ENCODE measurements at places on chromosomes 3 and 15.
A peak's percentile ranks its signal among the peaks of the same experiment; 100 is the strongest.

GRCh38 chr15:52336529-52336928, 40.9 kb upstream of the MYO5C start:
- DNase-seq, result no peak

GRCh38 chr3:56654460-56654859, 28.6 kb downstream of the TASOR start:
- DNase-seq, result no peak

DNA sequence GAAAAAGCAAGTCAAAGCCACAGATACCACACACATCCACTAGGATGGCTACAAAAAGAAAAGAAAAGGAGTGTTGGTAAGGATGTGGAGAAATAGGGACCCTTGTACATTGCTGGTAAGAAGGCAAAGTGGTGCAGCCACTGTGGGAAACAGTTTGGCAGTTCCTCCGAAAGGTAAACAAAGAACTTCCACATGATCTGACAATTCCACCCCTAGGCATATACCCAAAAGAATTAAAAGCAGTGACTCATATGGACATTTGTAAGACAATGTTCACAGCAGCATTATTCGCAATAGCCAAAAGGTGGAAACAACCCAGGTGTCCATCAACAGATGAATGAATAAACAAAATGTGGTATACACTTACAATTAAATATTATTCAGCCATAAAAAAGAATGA, 22.2 kb upstream of the GMPPB start:
- no peak for DNase-seq

DNA sequence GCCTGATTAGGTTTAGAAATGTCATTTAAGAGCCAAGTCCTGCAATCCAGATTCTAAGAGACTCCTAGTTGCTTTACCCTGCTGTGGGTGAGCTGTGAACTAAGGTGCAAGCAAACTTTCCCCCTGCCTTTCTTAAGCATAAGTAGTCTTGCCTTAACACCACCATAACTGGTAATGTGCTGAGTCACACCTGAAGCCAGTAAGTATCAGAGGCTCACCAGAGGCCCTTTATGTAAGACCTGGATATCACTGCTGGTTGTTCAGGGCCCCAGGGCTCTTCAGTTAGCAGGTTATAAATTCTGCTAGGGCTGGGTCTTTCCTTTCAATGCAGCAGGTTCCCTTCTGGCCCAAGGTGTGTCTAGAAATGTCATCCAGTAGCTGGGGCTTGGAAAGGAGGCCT, 509.9 kb downstream of the VGLL3 start:
- no peak for DNase-seq

- DNase-seq, result no peak
These were observed 120.7 kb upstream of the MDFIC2 start for GRCh38 chr3:70433091-70433490.

DNA sequence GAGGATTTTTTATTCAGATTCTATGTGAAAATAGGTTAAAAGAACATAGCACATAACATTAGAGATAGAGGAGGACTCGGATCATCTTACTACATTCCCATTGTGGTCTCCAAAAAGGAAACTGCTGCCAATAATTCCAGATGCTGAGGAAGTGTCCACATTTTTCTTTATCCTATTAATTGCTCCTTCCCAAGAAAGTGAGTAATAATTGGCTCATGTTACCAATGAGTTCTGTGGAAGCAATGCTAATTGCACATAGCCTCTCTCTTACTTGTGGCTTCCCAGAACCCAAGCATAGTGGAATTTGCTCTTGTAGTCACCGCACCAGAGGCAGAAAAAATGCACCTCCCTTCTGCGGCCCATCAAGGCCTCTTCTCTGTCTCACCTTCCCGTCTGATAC, 208.4 kb downstream of the PLOD2 start:
- DNase-seq, result no peak

GRCh38 chr15:80971143-80971542, 18.5 kb downstream of the MESD start:
- no peak for DNase-seq

DNA sequence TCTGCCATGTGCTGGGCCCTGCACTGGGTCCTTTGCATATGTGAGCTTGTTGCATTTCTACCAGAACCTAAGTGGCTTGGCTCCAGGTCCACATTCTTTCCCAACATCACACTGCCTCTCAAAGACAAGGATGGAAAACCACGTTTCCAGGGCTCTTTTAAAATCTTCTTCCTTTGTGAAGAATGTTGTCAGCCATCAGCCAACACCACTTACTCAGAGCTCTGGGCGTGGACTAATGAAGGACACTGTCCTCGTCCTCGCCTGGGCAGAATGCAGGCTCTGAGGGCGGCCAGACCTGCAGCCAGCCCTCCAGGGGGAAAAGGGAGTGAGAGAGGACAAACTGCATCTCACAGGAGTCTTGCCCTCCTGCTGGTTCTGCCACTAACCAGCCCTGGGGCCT, 49.7 kb downstream of the MAGEF1 start:
- DNase-seq, result no peak

DNA sequence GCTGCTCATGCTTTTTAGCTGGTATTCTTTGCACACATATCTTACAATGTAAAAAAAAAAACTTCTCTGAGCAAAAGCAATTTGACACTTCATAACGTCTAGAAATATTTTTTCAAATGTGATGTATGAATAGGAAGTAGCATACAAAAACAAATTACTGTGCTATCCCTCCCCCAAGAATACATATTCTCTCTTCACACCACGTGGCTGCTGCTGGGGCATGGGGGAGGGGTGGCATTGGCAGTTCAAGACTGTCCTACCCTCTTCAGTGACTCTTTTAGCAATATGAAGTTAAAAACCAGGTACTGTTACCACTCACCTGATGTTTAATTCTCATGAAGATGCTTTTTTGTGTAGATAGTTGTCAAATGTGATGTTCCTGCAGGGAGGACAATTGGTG, 85.6 kb downstream of the UBE2E2 start:
- no peak for DNase-seq

DNA sequence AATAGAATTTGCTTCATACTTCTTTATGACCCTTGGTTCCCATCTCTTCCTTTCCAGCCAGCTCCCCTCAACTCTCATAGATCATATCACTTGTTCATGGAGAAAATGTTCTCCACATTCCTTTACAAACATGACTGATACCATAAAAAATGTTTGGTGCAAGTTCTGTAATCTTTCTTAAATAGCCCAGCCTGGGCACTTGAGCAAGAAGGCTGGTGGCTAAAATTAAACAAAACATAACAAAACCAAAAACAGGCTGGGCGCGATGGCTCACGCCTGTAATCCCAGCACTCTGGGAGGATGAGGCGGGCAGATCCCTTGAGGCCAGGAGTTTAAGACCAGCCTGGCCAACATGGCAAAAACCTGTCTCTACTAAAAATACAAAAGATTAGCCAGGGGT, 8.9 kb upstream of the POLR2M start:
- DNase-seq, result no peak

- no peak for DNase-seq
These were observed 318.1 kb upstream of the MCTP2 start for GRCh38 chr15:93913310-93913709.

- DNase-seq, result peak; percentile 11
These were observed 167.4 kb downstream of the GAP43 start for GRCh38 chr3:115790759-115791158.

DNA sequence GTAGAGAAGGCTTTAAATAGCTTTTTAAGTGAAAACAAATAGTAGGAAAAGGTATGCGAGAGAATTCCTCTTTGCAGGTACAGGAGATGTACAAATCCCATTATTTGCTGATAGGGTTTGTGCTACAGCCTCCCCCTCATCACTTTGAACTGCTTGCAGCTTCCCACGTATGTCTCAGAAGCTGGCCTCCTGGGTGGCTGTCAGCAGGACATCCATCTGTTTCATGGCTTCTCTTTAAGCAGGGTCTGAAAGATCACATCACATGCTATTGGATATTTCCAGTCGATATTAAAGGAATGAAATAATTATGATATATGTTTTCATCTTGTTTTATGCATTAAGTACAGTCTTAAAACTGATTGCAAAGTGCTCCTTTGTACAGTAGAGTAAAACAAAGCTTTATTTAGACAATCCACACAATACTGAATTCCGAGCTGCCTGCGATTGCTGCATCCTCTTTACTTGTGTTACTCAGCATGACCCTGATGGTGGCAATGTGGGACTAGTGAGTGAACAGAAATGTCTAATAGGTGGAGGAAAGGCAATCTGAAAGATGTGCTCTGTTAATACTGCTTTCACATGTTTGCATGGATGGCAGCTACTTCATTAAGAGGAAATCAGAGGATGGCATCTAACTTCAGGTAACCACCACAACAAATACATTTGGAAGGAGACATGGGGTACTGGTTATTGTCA, 930.6 kb upstream of the SEMA6D start:
- DNase-seq, result no peak

DNA sequence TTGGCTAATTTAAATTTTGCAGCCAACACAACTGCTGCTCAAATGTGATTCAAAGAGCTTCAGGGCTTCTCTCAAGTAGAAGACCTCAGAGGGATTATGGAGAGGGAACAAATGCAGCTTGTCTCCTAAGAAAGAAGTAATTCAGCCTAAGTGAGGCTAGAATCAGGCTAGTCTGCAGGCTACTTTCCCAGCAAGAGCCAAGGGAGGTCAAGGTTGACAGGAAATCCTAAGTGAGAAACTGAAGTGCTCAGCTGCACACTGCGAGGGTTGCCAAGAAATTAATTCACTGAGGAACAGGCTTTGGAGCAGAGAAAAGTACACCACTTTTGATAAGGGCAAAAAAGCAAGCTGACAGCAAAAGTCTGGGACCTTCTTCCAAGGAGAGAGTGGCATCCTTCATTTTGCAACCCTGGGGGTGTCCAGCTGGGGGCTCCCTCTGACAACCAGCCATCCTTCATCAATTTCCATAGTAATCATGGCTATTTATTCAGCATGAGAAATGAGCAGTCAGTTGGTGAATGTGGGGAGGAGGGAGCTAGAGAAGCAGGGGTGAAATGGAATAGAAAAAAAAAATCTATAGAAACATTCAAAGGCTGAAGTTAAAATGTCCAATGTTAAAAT, 646.4 kb upstream of the ADAMTS9 start:
- DNase-seq, result no peak

DNA sequence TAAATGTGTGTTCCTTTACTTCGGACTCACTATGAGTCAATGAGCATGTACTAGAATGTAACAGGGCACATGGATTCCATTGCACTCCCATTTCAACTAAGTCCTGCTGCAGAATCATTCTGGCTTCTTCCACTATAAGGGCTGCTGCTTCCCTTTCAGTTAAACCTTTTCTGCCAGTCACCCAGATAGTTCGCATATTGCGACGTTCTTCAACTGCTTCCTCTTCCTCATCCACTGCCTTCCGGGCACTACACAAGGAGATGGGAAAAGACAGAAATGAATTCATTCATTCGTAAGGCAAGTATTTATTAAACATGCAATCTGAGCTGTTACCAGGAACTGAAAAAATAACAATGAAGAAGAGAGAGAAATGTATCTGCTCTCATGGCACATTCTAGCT, 55.6 kb downstream of the POLQ start:
- no peak for DNase-seq

DNA sequence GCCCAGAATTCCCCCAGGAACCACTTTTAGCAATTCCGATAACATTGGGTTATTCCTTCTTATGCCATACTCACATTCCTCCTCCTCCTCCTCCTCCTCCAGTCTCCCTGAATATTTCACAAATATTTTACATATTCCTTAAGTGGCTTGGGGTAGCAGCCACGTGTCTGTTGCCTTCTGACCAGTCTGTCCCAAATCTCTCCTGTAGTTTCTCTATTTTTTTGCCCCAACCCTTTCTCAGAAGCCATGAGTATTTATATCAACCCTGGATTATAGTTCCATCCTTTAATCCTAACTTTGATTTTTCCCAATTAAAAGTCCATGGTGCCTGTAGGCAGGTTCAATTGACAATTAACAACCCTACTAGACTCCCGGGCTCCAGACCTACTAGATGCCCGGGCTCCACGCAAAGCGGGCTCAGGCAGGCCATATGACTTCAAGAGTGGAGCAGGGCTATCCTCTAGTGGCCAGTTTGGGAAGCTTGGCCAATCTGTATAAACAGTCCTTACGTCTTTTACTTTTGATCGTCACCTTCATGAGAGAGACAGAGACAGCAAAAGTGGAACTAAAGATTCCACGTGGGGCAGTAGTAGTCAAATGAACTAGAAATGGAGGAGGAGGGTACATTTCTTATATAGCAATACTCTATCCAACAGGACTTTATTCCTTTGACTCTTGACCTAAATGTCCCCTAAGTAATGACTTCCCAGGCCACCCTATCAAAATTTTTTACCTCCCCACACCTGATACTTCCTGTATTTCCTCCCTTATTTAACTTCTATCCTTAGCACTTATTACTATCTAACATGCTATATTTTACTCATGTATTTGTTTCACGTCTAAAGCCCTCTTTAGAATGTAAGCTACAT, 69.7 kb downstream of the USF3 start:
- no peak for DNase-seq

DNA sequence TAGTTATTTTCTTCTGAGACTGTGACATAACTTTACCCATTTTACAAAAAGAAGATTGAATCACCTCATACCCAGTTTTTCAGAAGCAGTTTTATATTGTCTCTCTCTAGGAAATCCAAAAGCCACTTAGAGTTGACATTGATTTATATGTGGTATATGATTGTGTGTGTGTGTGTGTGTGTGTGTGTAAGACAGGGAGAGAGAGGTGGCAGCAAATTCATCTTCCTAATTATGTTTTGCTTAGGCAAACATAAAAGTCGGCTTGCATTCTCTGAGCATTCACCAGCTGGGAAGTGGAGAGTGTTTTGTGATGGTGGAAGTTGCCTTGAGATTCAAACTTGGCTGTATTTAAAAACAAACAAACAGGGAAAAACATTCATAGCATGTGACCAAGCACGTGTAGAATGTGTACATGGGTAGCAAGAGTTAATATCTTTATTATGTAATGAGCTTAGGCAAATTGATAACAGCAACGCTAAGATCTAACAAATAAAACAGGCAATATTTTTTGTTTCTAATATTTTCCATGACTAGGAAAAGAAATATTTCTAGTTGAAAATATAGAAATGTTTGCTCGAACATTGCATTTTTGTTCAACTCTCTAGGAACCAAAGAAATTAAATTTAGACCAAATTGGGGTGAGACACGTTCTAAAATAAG, 64.4 kb upstream of the IGF1R start:
- DNase-seq, result no peak

GRCh38 chr3:1943395-1944118, 155.1 kb upstream of the CNTN4 start:
- DNase-seq, result no peak

GRCh38 chr3:9211155-9211950, 38.1 kb downstream of the SRGAP3 start:
- DNase-seq, result no peak

All from stimulated activated CD8-positive, alpha-beta memory T cell treated with anti-CD3 and anti-CD28 coated beads, Interleukin-7, amount 100 ng/mL, for 24 hours (primary cell).